ENCODE measurements at places on chromosomes 2 and 18.

DNA sequence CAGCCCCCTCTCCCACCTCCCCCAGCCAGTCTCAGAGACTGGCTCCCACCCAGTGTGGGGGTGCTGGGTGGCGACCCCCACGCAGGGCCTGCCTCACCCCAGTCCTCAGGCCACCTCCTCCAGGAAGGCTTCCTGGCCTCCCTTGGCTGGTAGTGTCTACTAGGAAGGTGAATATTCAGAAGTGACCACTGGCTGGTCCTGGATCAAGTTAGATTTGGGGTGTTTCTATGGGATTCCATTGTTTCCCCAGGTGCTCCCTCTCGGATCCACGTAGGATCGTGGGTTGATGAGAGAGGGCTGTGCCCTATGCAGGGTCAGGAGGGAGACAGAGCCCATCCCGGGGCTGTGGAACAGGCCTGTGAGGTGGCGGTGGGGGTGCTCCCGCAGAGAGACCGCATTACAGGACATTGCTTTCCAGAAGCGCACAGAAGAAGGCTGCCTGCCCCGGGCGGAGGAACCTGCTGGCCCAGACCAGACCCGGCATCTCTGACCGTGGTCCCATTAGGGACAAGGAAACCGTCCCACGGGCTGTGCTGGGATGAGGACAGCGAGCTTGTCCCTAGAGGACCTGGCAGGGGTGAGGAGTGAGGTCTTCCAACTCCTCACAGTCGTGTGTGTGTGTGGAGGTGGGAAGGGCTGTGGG, 3.3 kb downstream of the PDCD1 start:
- DNase-seq = no peak

DNA sequence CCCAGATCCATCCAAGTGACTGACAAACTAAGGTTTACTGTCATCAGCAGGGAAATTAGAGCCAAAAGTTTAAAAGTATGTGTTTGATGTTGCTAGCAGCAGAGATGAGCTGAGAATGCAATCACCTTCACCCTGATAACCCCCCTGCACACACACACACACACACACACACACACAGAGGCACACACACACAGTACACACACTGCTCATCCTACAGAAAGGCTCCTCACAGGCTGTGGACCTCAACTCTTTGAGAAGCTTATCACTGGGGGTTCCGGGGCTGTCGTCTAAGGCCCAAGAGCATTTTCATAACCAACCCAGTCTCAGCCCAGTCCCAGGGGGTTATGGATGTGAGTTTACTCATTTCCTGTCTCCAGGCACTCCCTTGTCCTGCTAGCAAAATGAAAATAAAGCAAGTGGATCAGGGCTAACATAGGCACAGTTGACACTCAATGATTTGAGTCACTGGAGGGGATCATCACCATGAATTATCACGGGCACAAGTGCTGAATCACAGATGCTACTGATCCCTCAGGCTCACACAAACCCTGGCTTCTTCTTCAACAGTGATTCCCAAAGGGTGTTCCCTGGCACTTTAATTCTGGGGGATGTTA, 76.6 kb downstream of the ALK start:
- no peak for DNase-seq

DNA sequence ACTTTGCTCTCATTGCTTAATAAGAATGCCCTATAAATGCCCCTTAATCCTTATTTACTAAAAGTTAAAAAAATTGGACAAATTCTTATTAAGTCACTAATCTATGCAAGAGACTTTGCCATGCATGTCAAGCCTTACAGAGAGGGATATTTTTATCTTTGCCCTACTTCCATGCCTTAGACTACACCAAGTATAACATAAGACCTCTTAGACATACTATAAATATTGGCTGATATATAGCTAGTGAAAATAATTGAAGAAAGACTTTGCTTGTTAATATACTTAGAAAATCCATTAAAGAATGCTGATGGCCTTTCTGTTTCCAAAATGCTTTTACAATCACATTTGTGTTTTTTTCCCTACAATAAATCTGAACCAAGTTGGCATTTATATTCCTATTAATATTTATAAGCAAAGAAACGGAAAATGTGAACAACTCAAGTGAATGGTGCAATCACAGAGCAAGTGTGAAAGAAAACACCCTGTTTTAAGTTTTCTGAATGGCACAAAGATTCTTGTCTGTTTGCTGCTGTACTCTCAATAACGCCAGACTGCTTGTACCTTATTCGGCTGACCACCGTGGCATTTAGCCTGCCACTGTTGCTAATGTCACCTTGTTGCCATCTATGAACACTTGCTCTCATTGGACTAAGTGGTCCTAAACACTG, 105.0 kb downstream of the MC4R start:
- no peak for DNase-seq

DNA sequence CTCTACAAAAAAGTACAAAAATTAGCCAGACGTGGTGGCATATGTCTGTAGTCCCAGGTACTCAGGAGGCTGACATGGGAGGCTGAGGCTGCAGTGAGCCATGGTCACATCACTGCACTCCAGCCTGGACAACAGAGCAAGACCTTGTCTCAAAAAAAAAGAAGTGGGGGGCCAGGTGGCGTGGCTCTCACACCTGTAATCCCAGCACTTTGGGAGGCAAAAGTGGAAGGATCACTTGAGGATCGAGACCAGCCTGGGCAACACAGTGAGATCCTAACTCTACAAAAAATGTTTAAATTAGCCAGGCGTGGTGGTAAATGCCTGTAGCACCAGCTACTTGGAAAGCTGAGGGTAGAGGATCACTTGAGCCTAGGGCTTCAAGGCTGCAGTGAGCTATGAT, 23.1 kb downstream of the KCNG3 start:
- no peak for DNase-seq

- DNase-seq = no peak
These were observed 114.0 kb upstream of the SLC35G4 start for GRCh38 chr18:11495441-11495840.

GRCh38 chr2:215773728-215774127, 239.6 kb downstream of the MREG start:
- DNase-seq = no peak

DNA sequence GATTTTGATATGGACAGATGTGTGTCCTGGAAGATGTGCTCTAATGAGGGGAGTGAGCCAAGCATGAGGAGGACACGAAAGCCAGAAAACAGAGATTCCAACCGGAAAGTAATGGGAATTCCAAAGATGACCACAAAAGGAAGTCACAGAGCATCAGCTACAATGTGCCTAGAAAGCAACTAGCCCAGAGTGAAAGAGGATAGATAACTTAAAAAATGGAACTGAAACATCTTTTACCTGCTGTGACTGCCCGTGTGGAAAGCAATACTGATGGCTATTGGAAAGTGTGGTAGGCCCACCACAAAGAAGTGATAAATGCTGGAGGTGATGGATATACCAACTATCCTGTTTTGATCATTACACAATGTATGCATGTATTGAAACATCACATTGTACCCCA, 21.6 kb downstream of the DNMT3A start:
- DNase-seq = no peak

DNA sequence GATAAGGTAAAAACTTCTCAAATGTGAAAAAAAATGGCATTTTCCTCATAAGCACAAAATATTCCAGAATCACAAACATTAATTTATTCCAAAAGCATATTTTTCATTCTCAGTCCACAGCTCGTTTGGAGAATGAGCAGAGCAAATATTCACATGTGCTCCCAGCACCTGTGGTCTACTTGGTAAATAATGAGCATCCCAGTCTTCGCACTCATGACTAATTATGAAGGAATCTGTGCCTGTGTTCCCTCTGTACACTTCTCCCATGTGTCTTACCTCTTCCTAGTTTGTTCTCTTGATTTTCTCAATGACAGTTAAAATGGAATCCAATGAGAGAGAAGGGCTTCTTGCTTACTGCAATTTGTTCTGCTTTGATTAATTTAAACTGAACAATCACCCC, 671.0 kb upstream of the SOX11 start:
- no peak for DNase-seq

- no peak for DNase-seq
These were observed 179.0 kb upstream of the SLC39A10 start for GRCh38 chr2:195477996-195478382.

Measured in hippocampal formation (tissue), 2 donors.